MCF 10A (cell line): ENCODE measurements at places on chromosomes 11 and 22. TPM values are rescaled to one million over a fixed set of nuclear protein-coding genes. Genes with fewer than 3 reads are reported as not detected.

- H3K27me3 ChIP-seq = no peaks in the 10 kb centered on the region
- no peaks in the 10 kb centered on the region for H3K4me1 ChIP-seq
- H3K4me3 ChIP-seq = no peak overlapping the region
- H3K27ac ChIP-seq = no peak overlapping the region
These were observed 74.8 kb downstream of the NAT10 start for GRCh38 chr11:34180040-34180813.

DNA sequence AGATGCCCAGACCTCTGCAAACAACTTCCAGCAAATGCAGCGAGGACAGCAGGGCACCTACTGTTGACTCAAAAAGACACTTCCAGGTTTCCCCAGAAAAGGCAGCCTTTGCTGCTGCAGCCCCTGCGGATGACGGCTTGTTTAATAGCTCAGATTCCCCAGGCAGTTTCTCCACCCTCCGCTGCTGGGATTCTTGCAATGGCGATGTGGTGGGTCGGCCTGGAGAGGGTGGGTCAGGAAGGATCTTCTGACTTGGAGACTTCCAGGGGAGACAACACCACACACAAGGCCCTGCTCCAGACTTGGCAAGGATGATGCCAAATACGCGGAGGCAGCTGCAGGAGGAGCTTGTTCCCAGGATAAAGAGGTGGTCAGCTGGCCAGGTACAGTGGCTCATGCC lies 17.9 kb upstream of the TREH start:
- H3K4me3 ChIP-seq = no peak overlapping the region
- no peak for DNase-seq
- no peaks in the 10 kb centered on the region for H3K27me3 ChIP-seq
- H3K27ac ChIP-seq = no peak overlapping the region
- no peaks in the 10 kb centered on the region for H3K36me3 ChIP-seq
- peaks cover 10% of the 10 kb centered on the region for H3K4me1 ChIP-seq

DNA sequence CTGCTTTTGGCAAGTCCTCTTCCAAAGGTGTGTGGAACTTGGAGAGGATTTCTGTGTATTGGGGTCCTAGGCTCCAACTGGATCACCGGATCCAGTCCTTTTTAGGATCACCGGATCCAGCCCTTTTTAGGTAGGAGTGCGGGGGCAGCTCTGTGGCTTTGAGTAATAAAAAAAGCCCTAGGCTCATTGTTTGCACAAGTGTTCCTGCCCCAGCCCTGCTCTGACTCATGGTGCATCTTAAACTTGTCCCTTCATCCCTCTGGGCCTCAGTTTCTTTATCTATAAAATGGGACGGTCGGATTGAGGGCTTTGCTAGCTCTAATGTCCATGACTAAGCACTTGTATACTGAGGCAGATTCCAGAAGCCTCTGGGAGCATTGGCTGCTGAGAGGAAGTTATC lies 22.7 kb upstream of the CD44 start:
- no peaks in the 10 kb centered on the region for H3K36me3 ChIP-seq
- H3K27ac ChIP-seq = peak overlapping the region; percentile 31
- peak; percentile 89 for DNase-seq
- H3K4me3 ChIP-seq = no peak overlapping the region
- no peaks in the 10 kb centered on the region for H3K27me3 ChIP-seq

- H3K27ac ChIP-seq = no peak overlapping the region
- no peaks in the 10 kb centered on the region for H3K4me1 ChIP-seq
- H3K27me3 ChIP-seq = no peaks in the 10 kb centered on the region
- H3K36me3 ChIP-seq = no peaks in the 10 kb centered on the region
- H3K4me3 ChIP-seq = no peak overlapping the region
These were observed 720.1 kb downstream of the BRD1 start for GRCh38 chr22:49107561-49107960.

The SIDT2 gene
- 17.5 and 18.4 TPM in 2 replicates for total RNA-seq

DNA sequence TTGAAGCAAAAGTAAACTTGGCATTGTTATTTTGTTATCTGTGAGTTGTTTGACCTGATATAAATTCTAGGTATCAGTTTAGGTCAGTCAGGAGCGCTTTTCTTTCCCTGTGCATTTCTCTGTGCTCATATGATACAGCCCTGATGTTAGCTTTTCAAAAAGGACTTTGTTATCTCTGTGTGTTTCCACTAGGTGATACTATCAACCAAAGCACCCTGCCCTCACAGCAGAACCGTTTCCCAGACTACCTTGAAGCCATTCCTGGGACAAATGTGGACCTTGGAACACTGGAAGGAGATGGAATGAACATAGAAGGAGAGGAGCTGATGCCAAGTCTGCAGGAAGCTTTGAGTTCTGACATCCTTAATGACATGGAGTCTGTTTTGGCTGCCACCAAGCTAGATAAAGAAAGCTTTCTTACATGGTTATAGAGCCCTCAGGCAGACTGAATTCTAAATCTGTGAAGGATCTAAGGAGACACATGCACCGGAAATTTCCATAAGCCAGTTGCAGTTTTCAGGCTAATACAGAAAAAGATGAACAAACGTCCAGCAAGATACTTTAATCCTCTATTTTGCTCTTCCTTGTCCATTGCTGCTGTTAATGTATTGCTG lies 87.7 kb upstream of the BIRC3 start:
- H3K27me3 ChIP-seq = no peaks in the 10 kb centered on the region
- peaks cover 69% of the 10 kb centered on the region for H3K36me3 ChIP-seq
- H3K27ac ChIP-seq = peak overlapping the region; percentile 59
- no peak for DNase-seq
- H3K4me3 ChIP-seq = no peak overlapping the region

GRCh38 chr11:34602245-34602644 lies 18.6 kb upstream of the EHF start:
- no peak overlapping the region for H3K27ac ChIP-seq
- no peaks in the 10 kb centered on the region for H3K36me3 ChIP-seq
- DNase-seq = peak; percentile 61

The KCNJ1 gene
- not detected in 2 replicates for total RNA-seq

GRCh38 chr22:22754961-22755777 lies 110.8 kb downstream of the GGTLC2 start:
- H3K36me3 ChIP-seq = peaks cover 6% of the 10 kb centered on the region
- H3K27ac ChIP-seq = no peak overlapping the region
- no peak for DNase-seq
- peaks cover 27% of the 10 kb centered on the region for H3K4me1 ChIP-seq
- H3K27me3 ChIP-seq = no peaks in the 10 kb centered on the region
